ENCODE measurements at places on chromosomes 12 and 14.
A peak's percentile ranks its signal among the peaks of the same experiment; 100 is the strongest.

DNA sequence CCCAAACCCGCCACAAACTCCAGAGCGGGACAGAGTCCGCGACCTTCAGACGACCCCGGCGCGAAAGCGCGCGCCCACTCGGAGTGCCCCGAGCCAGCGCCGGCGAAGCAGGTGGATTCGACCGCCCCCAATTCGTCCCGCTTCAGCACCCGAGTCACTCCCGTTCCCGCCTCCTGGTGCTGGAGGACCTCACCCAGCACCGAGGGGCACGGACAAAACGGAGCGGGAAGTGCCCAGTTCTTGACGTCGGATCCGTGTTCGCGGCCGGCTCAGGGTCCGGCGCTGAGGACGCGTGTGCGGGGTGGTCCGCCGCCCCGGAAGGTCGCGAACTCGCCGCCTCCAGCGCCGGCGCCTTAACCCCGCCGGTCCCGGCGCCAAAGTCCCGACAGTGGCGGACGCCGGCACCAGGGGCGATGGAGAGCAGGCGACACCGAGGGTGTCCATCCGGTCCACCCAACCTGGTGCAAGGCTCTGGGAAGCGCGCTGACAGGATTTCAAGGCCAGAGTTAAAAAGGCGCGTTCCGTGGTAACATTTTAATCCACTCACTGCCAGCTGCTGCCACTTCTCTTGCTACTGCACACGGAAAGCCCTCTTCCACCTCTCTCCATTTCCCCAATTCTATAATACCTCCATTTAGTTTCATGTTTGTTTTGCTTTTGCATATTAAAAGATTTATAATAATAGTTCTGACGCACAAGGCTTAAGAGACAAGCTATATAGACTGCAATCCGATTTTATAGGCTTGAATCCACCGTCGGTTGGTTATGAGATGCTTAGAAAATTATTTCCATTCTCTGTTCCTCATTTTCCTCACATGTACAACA is 240.0 kb upstream of the CPNE8 start:
- H3K27ac ChIP-seq, result no peak overlapping the region
- DNase-seq, result peak; percentile 71
- H3K27me3 ChIP-seq, result peaks cover 9% of the 10 kb centered on the region
- H3K4me3 ChIP-seq, result peak overlapping the region; percentile 57

- H3K27ac ChIP-seq, result no peak overlapping the region
- H3K4me1 ChIP-seq, result no peaks in the 10 kb centered on the region
- DNase-seq, result no peak
- H3K27me3 ChIP-seq, result no peaks in the 10 kb centered on the region
- no peaks in the 10 kb centered on the region for H3K36me3 ChIP-seq
- H3K4me3 ChIP-seq, result no peak overlapping the region
These were observed 393.5 kb downstream of the NAV3 start for GRCh38 chr12:78224154-78224553.

DNA sequence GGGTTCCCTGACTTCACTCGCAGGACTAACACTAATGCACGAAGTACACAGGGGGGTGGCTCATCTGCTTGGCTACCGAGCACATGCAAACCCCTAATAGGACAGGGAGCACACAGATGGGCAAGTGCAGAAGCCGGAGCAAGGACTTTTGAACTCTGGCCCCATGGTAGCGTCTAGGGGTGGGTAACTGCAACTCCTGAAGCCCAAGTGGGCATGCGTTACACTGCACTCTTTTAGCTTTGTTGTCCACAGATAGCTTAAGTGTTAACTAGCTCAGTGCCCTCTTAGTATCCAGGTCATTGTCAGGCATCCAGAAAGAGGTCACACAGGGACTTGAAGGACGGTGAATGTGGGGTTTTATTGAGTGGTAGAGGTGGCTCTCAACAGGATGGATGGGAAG is 3.0 kb upstream of the BLTP3B start:
- no peak overlapping the region for H3K27ac ChIP-seq
- no peak overlapping the region for H3K4me3 ChIP-seq
- no peaks in the 10 kb centered on the region for H3K36me3 ChIP-seq
- peaks cover 4% of the 10 kb centered on the region for H3K4me1 ChIP-seq
- H3K27me3 ChIP-seq, result no peaks in the 10 kb centered on the region

DNA sequence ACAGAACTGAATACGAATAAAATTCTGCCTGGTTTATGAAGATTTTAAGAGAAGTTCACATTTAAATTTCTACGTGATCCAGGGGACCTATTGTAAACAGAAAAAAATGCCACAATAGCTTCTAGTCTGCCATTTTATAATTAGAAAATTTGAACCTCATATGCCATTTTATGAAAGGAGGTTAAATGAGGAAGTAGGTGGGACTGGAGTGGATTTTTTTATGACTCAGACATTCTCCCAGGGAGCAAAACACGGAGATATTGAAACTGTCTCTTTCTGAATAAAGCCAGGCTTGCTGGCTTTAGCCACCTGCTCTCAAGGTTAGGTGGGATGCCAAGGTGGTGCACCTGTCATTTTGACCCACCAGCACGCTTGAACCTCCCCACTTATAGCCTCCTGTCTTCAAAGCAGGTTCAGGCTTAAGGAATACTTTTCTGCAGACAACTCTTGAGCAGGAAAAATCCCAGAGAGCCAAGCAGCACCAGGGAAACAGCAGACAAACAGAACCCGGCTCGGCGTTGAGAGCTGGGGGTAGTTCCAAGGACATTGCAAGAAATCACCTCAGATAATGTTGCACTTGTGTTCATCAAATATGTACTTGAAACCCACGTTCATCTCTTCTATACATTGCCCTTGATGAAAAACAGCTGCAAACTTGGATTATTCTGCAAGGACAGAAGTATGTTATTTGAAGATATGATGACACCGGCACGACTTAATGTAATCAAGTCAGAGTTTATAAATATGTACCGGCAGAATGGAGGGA is 203.7 kb downstream of the PPM1H start:
- no peak for DNase-seq
- H3K27me3 ChIP-seq, result no peaks in the 10 kb centered on the region
- no peaks in the 10 kb centered on the region for H3K4me1 ChIP-seq
- H3K36me3 ChIP-seq, result no peaks in the 10 kb centered on the region

DNA sequence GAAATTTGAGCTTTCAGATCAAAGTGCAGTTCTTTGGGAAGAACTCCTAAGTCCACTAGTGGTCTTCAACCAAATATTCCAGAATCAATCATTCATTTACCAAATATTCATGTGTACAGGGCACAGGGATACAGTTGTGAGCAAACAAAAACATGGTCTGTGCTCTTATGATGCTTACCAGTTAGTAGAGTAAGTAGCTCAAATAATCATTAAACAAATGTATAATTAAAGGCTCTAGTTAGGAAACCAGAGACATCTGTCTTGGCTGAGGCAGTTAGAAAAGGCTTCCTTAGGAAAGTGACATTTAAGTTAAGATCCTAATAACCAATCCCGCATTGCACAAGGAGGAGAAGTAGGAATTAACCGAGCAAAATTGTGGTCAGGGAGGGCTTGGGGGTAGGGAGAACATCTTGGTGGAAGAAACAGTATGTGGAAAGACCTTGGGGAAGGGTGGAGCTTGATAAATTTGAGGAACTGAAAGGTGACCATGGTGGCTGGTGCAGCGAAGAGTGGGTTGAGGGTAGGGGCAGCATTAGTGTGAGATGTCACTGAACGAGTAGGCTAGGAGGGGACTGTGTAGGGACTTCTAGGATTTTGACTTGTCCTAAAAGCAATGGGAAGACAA is 40.0 kb downstream of the PEBP1 start:
- no peaks in the 10 kb centered on the region for H3K27me3 ChIP-seq
- H3K27ac ChIP-seq, result no peak overlapping the region
- H3K4me3 ChIP-seq, result no peak overlapping the region

- peak overlapping the region; percentile 61 for H3K4me3 ChIP-seq
- H3K27ac ChIP-seq, result no peak overlapping the region
- DNase-seq, result peak; percentile 69
- H3K4me1 ChIP-seq, result peaks cover 17% of the 10 kb centered on the region
- no peaks in the 10 kb centered on the region for H3K36me3 ChIP-seq
These were observed 708 bp upstream of the ZBTB42 start for GRCh38 chr14:104800015-104800770.

- no peak overlapping the region for H3K4me3 ChIP-seq
- no peaks in the 10 kb centered on the region for H3K36me3 ChIP-seq
- no peak overlapping the region for H3K27ac ChIP-seq
- H3K4me1 ChIP-seq, result no peaks in the 10 kb centered on the region
- peaks cover 11% of the 10 kb centered on the region for H3K27me3 ChIP-seq
These were observed 297.4 kb upstream of the SFSWAP start for GRCh38 chr12:131413471-131413870.

GRCh38 chr12:103279444-103279843 is 216.3 kb downstream of the C12orf42 start:
- no peak overlapping the region for H3K4me3 ChIP-seq
- no peaks in the 10 kb centered on the region for H3K4me1 ChIP-seq
- no peaks in the 10 kb centered on the region for H3K27me3 ChIP-seq
- H3K27ac ChIP-seq, result no peak overlapping the region
- no peak for DNase-seq

DNA sequence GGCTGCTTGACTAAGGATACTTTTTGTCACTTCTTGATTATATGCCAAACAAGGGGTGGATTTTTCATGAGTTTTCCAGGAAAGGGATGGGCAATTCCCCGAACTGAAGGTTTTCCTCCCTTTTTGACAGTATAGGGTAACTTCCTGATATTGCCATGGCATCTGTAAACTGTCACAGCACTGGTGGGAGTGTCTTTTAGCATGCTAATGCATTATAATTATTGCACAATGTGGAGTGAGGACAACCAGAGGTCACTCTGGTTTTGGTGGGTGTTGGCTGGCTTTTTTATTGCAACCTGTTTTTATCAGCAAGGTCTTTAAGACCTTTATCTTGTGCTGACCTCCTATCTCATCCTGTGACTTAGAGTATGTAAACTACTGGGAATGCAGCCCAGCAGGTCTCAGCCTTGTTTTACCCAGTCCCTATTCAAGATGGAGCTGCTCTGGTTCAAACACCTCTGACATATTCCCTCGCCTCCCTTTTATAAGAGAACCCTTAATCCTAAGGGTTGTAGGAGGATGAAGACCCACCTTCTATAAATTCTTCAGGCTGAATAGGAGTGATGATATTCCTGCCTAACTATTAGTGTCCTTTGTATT is 471.2 kb downstream of the ATP23 start:
- H3K36me3 ChIP-seq, result no peaks in the 10 kb centered on the region
- H3K27me3 ChIP-seq, result no peaks in the 10 kb centered on the region
- H3K4me1 ChIP-seq, result no peaks in the 10 kb centered on the region
- DNase-seq, result no peak
- no peak overlapping the region for H3K27ac ChIP-seq
- no peak overlapping the region for H3K4me3 ChIP-seq

DNA sequence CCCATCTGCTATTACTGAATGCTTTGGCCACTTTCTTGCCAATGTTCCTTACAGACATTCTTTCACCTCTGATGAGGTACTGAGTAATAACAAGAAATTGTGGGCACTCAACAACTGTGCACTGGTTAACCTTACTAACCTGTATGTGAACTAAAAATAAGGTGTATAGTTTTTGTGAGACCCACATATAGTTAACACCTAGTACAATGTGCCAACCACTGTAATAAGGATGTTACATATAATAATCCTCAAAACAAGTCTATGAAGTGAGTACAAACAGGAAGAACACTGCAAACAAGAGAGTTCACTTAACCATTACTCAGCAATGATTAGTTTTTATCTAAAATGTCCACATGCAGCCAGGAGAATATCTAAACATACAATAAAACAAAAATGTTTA is 4.5 kb downstream of the DDHD1 start:
- H3K27ac ChIP-seq, result no peak overlapping the region
- peaks cover 18% of the 10 kb centered on the region for H3K4me1 ChIP-seq
- H3K27me3 ChIP-seq, result no peaks in the 10 kb centered on the region
- H3K36me3 ChIP-seq, result no peaks in the 10 kb centered on the region
- DNase-seq, result no peak
